GM12892 (cell line): ENCODE measurements at places on chromosomes 11 and 22.

DNA sequence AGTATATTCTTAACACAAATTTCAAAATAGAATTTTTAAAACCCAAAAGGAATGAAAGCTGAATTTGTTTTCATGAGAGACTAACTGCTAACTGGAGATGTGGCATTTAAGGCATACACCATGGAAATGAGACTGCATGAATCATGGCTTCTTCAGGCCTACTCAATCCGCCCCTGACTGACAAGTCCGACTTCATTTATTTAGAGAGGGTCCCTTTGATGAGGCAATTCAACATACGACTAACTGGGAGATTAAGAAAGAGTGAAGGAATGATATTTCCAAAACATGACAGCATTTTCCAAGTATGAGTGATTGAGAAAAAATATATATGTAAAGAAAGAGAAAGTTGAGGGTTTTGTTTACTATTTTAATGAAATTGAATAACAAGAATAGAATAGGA is 720.1 kb downstream of the DLG2 start:
- DNase-seq = no peak

DNA sequence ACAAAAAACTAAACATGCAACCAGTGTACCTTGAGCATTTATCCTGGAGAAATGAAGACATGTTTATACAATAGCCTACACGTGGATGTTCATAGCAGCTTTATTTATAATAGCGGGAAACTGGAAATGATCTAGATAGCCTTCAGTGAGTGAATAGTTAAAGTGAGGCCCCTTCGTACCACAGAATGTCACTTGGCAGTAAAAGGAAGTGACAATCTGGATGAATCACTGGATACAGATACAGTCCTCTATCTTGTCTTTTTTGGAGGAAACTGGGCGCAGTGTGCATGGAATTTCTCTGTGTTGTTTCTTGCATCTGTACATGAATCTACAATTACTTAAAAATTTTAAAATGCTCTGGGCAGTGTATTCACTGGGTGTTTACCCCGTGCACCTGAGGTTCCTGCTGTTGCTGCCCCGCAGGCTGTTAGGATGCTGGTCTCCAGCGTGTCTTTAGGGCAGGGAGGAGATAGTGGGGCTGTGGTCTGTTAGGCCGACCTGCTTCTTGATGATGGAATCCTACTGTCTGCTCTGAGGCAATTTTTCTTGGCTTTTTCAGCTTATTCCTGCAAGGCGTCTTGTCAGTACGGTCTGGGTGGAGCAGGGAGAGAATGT is 23.2 kb downstream of the DERL3 start:
- DNase-seq = no peak

GRCh38 chr11:119100994-119101758 is 477 bp downstream of the DPAGT1 start:
- DNase-seq = no peak

DNA sequence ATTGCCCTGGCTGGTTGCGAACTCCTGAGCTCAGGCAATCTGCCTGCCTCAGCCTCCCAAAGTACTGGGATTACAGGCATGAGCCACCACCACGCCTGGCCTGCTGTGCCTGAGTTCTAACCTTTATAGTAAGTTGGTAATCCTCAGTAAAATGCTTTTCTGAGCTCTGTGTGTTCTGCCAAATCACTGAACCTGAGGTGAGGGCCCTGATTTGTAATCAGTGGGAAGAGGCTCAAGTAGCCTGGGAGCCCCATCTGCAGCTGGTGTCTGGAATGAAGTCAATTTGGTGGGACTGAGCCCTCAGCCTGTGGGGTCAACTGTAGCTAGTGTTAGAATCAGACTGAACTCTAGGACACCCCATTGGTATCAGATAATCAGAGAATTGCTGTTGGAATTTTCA is 72.6 kb upstream of the PARVG start:
- no peak for DNase-seq

DNA sequence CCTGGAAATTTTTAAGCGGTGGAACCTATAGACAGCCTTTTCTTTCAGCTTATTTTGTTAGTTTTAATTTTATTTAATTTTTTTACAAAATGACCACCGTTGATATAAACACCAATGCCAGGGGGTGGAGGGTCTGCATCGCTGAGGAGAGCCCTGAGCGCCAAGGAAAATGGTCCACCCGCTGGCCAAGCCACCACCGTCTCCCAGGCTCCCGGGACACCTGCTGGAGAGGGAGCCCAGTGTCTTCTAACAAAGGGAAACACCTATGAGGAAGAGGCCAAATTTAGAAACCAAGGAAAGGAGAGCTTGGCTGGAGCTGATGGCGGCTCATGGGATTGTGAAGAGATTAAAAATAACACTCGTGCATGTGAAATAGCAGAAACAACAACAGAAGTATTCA is 288 bp upstream of the KRTAP5-8 start:
- DNase-seq = no peak

DNA sequence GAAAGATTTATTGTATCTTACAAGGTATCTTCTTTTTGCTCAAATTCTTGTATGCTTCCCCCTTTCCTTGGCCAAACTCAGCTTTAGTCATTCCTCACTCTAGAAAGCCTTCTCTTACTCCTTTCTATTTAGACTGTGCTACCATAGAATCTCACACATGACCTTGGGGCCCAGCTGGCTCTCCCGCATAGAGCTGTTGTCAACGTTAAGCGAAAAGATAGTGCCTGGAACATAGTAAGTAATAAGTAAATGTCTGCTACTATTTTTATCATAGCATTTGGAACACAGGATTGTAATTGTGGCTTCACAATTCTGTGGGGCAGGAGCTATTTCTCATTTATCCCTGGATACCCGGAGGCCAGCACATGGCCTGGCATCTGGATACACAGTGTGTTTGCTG is 38.9 kb upstream of the OR4B1 start:
- no peak for DNase-seq

- DNase-seq = no peak
Observed at GRCh38 chr11:100887659-100888058, 200.6 kb downstream of the ARHGAP42 start.

GRCh38 chr11:62810748-62811147 is 5.5 kb upstream of the NXF1 start:
- DNase-seq = no peak

DNA sequence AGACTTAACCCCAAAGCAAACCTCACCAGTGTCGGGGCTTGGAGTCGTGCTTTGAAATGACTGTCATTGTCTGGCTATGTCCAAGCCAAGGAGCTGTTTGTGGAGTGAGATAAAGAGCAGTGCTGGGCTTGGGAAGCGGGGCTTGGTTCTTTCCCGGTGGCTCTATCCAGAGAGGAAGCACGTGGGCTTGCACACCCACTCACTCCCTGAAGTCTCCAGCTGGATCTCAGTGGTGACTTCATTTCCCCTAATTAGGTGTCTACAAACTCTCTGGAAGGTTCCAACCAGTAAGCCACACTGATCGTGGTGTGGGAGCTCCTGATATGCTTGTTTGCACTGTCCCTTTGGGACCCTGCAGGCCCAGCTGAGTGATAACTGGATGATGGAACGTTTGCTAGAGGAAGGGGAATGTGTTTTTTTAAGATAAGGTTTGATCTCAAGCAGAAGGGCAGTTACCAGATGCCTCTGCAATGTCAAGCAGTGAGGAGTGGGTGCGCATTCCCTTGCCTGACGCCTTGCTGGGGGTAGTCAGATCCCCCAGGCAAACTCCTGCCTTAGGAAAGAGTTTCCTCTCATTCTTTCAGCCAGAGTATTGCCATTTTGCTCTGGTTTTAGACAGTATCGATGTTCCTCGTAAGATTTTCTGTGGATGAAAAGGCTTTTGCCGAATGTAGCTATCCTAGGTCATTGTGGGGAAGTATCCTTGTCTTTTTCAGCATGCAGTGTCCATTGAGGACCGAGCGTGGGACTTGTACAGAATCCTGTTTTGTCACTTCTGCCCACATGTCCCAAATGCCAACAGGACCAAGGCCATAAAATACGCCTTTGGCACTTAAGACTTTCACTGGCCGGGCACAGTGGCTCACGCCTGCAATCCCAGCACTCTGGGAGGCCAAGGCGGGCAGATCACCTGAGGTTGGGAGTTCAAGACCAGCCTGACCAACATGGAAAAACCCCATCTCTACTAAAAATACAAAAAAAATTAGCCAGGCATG is 90.9 kb downstream of the MICAL2 start:
- no peak for DNase-seq

DNA sequence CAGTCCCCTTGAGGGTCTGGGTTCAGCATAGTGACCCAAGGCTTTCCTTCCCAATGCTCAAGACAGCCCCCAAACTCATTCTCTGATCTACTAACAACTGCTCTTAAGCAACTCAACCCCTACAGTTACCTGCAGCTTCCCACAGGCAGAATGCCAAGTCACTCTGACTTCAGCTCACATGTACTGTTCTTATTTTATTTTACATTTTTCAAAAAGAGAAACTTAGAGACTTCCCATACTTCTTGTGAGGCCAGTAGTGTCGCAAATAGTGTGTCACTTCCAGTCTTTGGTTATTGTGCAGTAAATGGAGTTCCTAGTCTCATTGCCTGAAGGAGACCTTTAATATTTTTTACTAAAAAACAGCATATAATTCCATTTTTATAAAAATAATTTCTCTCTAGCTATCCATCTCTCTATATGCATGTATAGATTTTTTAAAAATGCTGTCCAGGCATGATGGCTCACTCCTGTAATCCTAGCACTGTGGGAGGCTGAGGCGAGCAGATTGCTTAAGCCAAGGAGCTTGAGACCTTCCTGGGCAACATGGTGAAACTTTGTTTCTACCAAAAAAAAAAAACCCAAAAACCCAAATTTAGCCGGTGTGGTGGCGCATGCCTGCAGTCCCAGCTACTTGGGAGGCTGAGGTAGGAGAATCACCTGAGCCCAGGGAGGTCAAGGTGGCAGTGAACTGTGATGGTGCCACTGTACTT is 41.8 kb downstream of the ENTHD1 start:
- no peak for DNase-seq

DNA sequence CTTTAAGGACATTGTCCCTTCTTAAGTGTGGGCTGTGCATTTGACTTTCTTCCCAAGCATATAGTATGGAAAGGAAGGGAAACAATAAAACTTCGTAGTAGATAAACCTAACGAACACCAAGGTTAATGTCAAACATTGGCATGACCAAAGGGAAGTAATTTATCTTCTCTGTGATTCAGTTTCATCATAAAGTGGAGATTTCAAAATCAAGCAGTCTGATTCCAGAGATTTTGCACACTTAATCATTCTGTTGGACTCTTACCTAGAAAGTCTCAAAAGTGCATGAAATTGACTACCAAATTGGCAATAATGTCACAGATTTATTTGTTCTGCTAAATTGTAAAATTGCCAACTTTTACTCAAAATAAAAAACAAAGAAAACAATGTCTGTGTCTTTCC is 559.7 kb downstream of the JRKL start:
- no peak for DNase-seq

DNA sequence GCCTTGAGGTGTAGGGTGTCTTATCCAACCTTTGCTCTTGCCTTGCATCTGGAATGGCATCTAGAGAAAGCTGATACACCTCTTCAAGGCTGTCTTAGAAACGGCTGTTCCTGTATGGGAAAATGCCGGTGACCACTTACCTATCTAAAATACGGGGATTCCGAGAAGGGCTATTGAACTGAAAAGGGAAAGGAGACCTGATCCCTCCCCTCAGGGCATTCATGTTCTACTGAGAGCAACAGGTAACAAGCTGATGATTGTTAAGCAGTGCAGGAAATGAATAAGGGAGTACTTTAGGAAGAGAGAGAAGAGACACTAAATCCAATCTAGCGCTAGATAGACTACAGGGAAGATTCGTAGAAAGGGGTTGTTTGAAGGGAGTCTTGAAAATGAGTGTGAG is 1388.1 kb downstream of the FAM181B start:
- no peak for DNase-seq

DNA sequence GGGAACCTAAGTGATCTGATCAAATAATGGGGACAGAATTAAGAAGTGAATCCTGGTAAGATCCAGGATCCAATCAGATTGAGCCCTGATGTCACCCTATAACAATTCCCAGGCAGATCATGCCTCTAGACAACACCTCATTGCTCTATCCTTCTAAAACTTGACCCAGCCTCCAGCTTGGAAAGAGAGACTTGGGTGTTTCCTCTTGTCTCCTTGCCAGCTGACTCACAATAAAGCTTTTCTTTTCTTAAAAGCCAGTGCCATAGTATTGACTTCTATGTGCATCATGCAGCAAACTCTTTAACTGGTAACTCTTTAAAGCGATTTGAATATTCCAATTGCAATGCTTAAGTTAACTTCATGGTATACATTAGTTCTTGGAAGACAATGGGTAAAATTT is 109.6 kb upstream of the CHORDC1 start:
- no peak for DNase-seq

DNA sequence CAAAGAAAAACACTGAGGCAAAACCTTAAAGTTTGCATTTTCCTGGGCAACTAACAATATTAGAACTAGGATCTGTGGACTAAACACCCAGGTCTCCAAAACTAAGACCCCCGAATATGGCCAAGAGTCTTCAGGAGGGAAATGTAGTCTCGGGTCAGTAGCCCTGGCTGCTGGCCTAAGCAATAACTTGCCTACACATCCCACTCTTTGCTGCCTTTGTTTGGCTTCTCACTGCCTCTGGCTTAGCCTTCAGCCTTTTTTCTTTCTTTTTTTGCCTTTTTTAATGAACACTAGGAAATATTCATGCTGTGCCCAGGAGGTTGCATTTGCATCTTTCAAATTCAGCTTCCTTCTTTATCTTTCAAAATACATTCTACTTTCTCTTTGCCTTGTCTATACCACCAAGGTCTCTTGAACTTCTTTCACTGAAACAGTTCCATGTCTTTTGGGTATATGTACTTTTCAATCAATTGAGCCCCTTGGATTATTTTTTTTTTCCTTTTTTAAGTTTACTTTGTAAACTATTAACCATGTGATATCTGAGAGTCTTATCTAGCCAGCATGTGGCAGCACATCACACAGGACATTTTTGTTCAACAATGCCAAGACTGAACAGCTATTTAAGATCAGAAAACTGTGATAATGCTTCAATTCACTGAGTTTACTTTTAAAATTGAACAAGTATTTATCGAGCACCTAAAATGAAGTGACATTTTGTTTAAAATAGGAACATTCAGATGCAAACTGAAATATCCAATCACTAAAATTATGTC is 165.0 kb upstream of the TRPC6 start:
- no peak for DNase-seq

GRCh38 chr11:33303541-33303940 is 46.4 kb downstream of the HIPK3 start:
- no peak for DNase-seq

DNA sequence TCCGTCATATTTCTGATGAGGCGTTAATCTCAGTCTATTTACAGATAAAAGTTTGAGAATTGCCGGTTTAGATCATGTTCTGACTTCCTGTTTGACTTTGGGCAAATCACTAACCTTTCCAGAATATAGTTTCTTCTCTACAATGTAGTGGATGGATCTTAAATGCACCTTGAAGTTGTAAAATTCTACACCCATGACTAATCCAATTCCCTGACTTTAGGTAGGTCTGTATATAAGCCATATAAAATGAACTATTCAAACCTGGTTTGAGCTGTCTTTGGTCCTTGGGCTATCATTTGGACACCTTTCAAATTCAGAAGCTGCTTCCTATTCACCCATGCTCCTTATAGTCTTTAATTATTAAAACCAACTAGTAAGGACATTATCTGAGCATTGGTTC is 52.2 kb upstream of the BLID start:
- no peak for DNase-seq

GRCh38 chr11:115197031-115197430 is 307.2 kb downstream of the CADM1 start:
- DNase-seq = no peak
